Mesothelial cell of epicardium (in vitro differentiated cells): ENCODE measurements at places on chromosomes 3 and 15.

DNA sequence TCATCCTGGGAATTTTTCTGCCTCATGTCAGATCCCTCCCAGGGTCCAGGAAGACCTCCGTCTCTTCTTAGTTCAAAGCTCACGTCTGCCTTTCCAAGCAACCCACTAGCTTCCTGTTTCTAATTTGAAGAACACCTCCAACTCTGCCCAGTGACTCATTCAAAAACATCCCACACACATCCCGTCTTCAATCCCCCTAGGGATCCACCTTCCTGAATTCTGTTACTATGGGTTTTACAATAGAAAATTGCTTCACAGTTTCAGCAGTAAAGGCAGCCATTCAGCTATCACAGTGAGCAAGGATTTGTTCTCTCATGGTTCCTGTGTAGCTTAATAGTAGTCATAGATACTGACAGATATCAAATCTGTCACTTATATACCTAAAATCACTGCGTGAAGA lies 308.3 kb upstream of the CCDC54 start:
- H3K27ac ChIP-seq = no peak overlapping the region
- H3K36me3 ChIP-seq = peaks cover 3% of the 10 kb centered on the region

DNA sequence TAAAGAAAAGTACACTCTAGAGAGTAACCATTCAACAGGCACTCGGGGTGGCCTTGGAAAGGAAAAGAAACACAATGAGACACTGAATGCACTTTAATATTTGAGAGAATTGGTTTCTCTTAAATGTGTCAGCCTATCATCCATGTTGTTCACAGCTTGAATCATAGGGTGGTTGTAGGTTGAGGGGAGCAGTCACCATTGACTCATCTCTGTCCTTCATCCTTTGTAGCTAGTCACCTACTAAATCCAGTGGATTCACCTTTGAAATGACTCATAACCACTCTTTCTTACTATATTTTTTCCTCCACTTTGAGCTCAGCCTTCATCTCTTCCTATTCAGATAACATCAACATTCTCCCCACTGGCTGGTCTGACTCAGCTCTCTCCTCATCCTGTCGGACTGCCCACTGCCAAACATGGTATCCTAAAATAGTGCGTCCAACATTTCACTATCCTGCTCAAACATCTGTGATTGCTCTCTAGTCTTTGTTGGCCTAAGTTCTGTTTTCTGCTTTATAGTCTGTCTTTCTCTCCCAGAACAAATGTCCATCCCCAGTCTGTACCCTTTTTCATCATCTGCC lies 182.7 kb upstream of the GADL1 start:
- peaks cover 2% of the 10 kb centered on the region for H3K4me1 ChIP-seq
- H3K36me3 ChIP-seq = peaks cover 3% of the 10 kb centered on the region
- DNase-seq = no peak

GRCh38 chr15:68352401-68353062 lies 75.0 kb downstream of the FEM1B start:
- no peak for DNase-seq
- peaks cover 2% of the 10 kb centered on the region for H3K4me1 ChIP-seq
- H3K27me3 ChIP-seq = no peaks in the 10 kb centered on the region
- H3K36me3 ChIP-seq = no peaks in the 10 kb centered on the region
- no peak overlapping the region for H3K4me3 ChIP-seq

- peaks cover 30% of the 10 kb centered on the region for H3K27me3 ChIP-seq
- no peaks in the 10 kb centered on the region for H3K36me3 ChIP-seq
- H3K27ac ChIP-seq = no peak overlapping the region
- DNase-seq = no peak
- H3K4me3 ChIP-seq = no peak overlapping the region
- H3K4me1 ChIP-seq = peaks cover 22% of the 10 kb centered on the region
Observed at GRCh38 chr3:53491276-53491675, 3.1 kb upstream of the CACNA1D start.
